ENCODE measurements at places on chromosomes 4 and X.

- DNase-seq, result no peak
Observed at GRCh38 chrX:69961365-69962072, 88.2 kb downstream of the AWAT2 start.

DNA sequence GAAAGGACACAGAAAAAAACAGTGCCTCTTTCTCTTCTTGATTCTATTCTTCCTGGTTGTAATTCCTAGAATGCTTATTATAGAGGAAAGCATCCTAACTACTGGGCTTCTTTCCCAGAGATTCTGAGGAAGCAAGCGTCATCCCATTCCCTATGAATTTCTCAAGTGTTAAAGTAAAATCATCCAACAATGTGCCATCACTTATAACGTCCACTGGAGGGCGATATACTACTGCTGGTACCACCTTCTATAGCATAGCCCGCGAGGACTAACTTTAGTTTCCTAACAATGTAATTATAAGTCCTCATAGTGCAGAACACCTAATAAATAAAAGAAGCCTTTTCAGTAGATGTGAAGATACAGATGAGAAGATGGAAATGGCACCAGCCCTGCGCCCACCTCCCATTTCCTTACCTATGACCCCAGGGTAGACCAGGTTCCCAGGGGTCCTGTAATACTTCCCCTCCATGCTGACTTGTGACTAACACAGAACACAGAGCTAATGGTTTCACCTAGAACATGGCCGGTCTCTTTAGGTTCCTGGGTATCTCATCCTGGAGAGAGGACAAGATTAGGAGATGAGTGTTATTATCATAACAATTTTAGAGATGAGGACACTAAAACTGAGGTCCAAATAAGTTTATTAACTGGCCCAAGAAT is 4.2 kb downstream of the CENPVL3 start:
- no peak for DNase-seq

DNA sequence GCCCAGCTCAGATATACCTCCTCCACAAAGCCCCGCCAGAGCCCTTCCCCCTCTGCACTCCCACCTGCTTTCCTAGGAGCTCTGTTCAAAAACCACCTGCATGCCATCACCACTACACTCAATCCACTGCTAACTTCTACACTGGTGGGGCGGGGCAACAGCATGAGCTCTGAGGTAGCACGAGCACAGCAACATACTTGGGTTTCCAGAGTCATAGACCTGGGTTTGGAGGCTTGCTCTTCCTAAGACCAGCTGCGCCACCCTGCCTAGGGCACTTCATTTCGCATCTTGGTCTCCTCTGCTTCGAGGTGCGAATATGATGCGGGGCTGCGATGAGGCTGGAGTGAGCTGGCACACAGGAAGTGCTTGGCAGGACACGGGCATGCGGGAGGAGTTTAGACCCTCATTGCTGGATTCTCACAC is 3.6 kb downstream of the SASH3 start:
- no peak for DNase-seq

DNA sequence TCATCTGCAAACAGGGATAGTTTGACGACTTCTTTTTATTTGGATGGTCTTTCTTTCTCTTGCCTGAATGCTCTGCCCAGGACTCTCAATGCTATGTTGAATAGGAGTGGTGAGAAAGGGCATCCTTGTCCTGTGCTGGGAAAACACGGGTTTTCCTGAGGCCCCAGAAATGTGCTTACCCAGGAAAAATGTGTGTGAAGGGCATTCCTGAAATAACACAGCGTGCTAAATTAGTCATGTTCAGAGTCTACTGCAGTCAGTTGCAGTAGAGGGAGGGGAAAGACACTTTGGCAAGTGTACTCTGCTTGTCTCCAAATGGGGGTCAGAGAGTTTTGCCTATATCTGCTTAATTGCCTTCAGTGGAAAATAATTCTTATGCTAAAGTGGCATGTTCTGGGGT is 153.9 kb downstream of the CCNG2 start:
- no peak for DNase-seq

GRCh38 chrX:140664939-140665338 is 44.6 kb upstream of the LINC00632 start:
- no peak for DNase-seq

- no peak for DNase-seq
Observed at GRCh38 chrX:96578781-96579180, 105.9 kb upstream of the DIAPH2 start.

- DNase-seq, result no peak
Observed at GRCh38 chrX:113644426-113644825, 803.8 kb upstream of the AMOT start.

DNA sequence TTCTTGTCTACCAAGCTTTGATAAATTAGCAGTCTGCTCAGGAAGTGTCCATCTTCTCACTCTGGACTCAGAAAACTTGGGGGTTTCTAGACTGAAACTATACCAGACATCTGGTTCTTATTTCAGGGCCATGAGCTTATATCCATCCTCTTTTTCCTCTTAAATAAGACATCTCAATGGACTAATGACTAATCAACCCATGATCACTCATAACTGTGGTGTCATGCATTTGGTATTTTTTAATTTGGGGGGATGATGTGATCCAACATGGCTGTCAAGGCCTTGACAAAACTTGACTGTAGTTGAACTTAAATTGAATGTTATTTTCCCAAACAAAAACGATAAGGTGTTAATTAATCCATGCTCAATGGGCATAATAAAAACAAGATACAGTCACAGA is 87.8 kb downstream of the GPRASP3 start:
- DNase-seq, result no peak

- no peak for DNase-seq
Observed at GRCh38 chrX:31894152-31894551, 822.3 kb upstream of the FTHL17 start.

DNA sequence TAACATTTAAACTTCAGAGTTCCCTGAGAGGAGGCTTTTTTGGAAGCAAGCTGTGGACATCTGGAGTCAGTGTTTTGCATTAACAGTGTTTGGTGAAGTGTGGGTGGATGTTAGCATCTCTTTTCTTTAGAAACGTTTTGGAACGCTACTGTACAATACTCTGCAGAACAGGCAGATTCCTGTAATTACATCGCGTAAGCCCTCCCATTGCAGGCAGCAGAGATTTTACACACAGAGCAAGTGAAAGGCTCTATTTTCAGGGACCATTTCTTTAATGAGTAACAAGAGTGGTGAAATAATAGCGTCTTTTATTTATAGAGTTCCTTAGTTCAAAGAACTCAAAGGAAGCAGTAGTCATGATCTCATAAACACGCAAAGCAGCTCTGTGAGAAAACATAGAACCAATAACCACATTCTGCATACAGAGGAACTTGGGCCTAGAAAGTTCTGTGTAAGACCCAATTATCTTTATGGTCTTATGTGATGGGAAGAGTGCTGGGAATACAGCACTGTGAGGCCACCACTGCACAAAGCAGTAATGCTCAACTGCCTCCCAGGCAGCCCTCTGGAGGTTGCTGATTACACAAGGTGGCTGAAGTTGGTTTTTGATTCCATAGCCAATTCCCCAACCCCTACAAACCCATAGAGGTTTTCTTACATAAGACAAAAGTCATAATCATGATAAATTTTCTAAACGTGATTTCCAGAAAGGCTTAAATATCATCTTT is 298.7 kb upstream of the EPHA5 start:
- no peak for DNase-seq

DNA sequence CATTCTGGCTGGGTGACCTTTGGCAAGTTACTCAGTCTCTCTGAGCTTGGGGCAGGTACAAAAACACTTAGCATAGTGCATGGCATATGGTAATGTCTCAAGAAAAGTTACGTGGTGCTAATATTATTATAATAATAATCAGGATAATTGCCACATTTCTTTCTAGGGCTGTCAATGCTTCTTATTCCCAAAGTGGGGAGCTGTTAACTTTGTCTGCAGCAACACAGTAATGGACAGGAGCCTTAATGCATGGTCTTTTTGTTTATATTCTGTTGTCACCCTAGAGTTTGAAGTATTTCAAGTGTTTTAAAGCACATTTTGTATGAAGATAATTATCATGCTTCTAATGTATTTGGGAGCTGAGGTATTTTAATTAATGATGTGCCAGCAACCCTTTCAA is 121.8 kb downstream of the FHIP1A start:
- no peak for DNase-seq

- no peak for DNase-seq
Observed at GRCh38 chrX:10246297-10246696, 89.5 kb downstream of the CLCN4 start.

DNA sequence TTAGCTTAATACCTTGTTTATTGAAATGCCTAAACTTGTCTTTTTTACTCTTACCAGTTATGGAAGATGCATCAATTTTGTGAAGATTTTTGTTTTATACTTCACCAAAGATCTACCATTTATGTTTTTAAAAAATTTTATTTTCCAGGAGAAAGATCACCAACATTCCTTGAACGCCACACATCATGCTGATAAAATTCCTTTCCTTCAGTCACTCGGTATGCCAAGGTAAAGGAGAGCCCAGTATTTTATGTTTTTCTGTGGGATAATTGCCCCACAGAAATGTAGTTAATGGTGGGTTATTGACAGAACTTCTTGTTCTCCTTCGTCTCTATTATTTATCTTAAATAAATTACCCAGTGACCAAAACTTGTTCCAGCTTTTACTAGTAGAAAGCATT is 217.0 kb downstream of the GC start:
- no peak for DNase-seq

GRCh38 chr4:43234626-43235415 is 342.3 kb downstream of the GRXCR1 start:
- DNase-seq, result no peak

DNA sequence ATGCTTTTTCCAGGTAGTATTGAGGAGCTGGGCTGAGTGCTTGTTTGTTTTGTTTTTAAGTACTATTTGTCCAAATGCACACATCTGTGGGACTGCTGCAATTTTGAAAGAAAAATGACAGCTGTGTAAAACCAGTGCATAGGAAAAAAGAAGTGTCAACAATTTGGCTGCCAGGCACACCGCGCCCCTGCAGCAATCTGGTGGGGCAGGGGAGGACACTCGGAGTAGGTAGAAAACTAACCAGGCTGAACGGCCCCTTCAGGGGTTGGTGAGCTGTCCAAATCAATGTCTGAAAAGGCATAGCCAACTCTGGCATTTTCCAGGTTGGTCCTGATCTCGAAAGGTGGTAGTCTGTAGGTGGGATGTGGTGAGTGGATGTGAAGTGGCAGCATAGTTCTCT is 1.1 kb downstream of the LDOC1 start:
- DNase-seq, result no peak

DNA sequence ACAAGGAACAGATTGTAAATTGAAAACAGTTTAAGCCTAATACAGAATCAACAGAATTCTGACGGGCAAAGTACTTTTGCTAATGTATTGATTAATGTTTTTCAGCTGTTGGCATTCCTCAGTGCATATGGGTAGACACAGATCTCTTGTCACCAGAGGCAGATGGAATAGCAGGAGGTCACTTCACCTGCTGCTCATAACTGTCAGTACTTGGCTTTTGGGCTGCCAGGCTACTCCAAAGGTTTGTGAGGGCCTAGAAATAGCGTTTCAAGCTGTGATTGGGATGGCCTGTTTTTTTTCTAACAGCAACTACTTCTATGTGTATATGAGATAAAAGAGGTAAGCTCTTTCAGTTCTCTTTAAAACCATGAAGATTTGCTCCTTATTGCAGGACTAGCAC is 307.5 kb upstream of the ANXA10 start:
- no peak for DNase-seq

GRCh38 chrX:19577181-19577810 is 62.0 kb upstream of the MAP3K15 start:
- no peak for DNase-seq

DNA sequence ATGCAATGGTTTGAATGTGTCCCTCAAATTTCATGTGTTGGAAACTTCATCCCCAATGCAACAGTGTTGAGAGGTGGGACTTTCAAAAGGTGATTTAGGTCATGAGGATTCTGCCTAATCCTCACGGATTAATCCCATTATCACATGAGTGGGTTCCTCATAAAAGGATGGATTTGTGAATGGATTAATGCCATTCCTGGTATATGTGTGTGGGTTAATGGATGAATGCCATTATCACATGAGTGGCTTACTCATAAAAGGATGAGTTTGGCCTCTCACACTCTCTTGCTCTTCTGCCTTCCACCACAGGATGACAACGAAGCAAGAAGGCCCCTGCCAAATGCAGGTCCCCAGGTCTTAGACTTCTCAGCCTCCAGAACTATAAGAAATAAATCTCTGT is 30.5 kb upstream of the NEUROG2 start:
- no peak for DNase-seq

- no peak for DNase-seq
Observed at GRCh38 chrX:69218407-69218997, 53.2 kb upstream of the PJA1 start.

- peak; percentile 77 for DNase-seq
Observed at GRCh38 chr4:170089668-170090351, at the start of gene AADAT. AADAT (minus strand) TSS chr4:170089956; CDS start chr4:170089690, 266 bp downstream.

DNA sequence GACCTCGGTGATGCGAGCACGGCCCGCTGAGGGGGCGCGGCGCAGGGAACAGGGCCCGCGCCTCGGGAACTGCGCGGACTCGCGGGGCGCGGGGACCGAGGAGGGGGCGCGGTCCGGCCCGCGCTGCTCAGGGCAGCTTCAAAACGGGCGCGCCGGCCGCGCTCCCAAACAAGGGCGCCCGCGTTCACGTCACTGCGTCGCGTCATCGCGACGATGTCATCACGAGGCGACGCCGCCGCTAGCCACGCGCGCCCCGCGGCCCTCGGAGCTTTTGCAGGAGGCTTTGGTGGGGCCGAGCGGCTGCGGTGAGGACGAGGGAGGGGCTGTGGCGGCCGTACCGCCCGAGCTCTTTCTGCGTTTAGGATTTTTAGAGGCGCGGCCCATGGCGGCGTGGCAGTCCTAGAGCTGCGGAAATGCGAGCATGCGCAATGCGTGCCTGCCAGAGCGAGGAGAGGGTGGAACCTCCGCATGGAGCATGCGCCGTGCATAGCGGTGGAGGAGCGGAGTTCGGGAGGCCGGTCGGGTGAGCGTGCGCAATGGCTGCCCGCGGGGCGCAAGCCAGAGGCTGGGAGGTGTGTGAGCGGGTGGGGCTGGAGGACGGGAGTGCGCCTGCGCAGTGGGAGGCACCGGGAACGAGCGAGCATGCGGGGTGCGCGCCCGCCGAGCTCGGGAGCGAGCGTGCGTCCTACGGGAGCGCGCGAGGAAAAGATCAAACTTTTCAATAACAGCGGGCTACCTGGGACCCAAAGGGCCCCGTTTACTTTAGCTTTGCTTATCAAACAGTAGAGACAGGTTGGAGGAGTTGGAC is at the start of gene PPP2R3B:
Gene PPP2R3B (minus strand): TSS at position 140 of the 808 bp plus-strand sequence. CDS start 216 bp downstream, outside the sequence.
- DNase-seq, result peak; percentile 83

DNA sequence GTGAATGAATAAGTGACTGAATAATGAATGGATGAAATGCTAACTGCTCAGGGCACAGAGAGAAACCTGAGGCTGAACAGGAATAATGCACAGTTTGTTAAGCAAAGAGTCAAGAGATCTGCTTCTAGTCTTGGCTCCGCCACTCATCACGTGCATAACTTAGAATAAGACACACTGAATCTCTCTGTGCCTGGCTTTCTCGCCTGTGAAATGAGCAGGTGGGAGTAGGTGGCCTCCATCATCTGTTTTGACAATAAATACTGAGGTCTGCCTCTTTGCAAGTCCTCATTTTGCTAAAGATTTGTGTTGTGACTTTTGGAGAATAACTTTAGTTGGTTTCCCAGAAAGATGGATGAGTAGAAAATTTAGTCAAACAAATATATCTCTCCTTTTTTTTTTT is 318.0 kb downstream of the FBXW7 start:
- DNase-seq, result no peak

GRCh38 chr4:99144070-99144469 is at the start of gene ADH4:
ADH4 (minus strand) TSS chr4:99144297; CDS start chr4:99144222, 75 bp downstream.
- no peak for DNase-seq

- DNase-seq, result no peak
Observed at GRCh38 chrX:123153846-123154335, 30.2 kb upstream of the GRIA3 start.

- DNase-seq, result peak; percentile 41
Observed at GRCh38 chr4:153204728-153205648, 745 bp downstream of the TRIM2 start.
